ENCODE measurements at places on chromosomes 3 and 15.

DNA sequence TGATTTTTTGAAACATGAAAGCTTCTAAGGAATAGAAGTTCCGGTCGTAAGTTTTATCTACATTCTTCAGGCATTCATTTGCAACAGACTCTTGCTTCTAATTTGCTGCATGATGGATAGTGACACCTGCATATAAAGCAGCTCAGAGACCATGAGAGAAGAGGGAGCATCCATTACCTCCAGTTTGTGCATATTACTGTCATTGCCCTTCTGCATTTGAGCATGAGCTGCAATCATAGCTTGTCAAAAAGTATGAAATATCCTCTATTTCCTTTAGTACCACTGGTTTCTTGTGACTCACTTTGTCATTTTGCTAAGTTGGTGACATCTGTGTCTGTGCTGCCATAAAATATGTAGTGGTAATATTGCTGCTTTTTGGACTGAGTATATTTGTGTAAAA lies 160.1 kb upstream of the STAC start:
- no peak for DNase-seq
- H3K4me1 ChIP-seq, result no peaks in the 10 kb centered on the region
- H3K27ac ChIP-seq, result no peak overlapping the region
- H3K36me3 ChIP-seq, result no peaks in the 10 kb centered on the region

GRCh38 chr3:24261521-24261920 lies 233.1 kb downstream of the THRB start:
- H3K36me3 ChIP-seq, result no peaks in the 10 kb centered on the region
- no peak for DNase-seq
- H3K4me1 ChIP-seq, result no peaks in the 10 kb centered on the region
- no peak overlapping the region for H3K27ac ChIP-seq
- H3K4me3 ChIP-seq, result no peak overlapping the region
- H3K27me3 ChIP-seq, result no peaks in the 10 kb centered on the region

GRCh38 chr3:69385123-69385722 lies 665 bp downstream of the FRMD4B start:
- DNase-seq, result no peak
- no peak overlapping the region for H3K4me3 ChIP-seq
- peaks cover 38% of the 10 kb centered on the region for H3K27me3 ChIP-seq
- H3K36me3 ChIP-seq, result no peaks in the 10 kb centered on the region
- no peak overlapping the region for H3K27ac ChIP-seq

DNA sequence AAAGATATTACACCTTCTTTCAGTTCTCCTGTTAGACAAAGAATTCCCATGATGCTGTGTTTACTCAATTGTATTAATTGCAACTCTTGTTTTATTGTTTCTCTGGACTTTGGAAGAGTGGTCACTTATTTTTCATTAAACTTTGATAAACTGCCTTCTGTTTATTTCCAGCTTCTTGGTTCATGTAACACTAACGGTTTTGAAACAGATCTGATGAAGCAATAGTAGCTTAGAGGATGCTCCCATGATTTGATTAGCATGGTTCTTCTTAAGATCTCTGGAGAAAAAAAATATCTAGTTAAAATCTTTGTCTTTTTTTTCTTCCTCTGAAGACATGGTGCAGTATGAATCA lies 90.1 kb downstream of the FNDC3B start:
- no peak for DNase-seq
- no peak overlapping the region for H3K4me3 ChIP-seq
- H3K4me1 ChIP-seq, result peaks cover 34% of the 10 kb centered on the region

DNA sequence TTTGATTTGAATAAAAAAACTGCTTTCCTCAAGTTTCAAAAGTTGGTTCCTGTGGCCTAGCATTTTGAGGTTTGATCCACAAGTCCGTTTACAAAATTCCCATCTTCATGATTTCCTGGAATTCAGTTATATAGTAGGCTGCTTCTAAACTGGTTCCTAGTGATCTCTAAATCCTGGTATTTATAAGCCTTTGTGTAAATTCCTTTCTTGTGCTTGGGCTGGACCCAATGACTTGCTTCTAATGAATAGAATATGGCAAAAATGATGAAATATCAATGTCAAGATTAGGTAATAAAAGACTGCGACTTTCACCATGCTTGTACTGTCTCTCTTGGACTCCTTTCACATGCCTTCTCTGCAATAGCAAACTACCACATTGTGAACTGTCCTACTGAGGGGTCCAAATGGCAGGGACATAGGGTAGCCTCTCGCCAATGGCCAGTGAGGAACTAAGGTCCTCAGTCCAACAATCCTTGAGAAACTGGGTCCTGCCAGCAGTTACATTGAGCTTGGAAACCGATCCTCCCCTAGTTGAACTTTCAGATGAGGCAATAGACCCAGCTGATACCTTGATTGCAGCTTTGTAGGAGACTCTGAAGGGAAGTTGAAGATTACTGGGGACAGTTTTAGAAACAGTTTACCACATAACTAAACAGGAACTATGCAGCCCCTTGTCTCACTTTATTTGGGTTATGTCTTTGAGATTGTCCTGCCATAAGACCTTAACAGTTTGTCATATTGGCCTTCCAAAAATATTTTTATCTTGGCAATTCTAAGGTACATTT lies 303.9 kb upstream of the TBC1D5 start:
- no peaks in the 10 kb centered on the region for H3K4me1 ChIP-seq
- H3K27me3 ChIP-seq, result no peaks in the 10 kb centered on the region
- no peak overlapping the region for H3K27ac ChIP-seq
- no peaks in the 10 kb centered on the region for H3K36me3 ChIP-seq

- no peaks in the 10 kb centered on the region for H3K36me3 ChIP-seq
- H3K27me3 ChIP-seq, result no peaks in the 10 kb centered on the region
- DNase-seq, result no peak
- no peak overlapping the region for H3K4me3 ChIP-seq
- no peak overlapping the region for H3K27ac ChIP-seq
These were observed 12.6 kb downstream of the MRAS start for GRCh38 chr3:138360869-138361525.

DNA sequence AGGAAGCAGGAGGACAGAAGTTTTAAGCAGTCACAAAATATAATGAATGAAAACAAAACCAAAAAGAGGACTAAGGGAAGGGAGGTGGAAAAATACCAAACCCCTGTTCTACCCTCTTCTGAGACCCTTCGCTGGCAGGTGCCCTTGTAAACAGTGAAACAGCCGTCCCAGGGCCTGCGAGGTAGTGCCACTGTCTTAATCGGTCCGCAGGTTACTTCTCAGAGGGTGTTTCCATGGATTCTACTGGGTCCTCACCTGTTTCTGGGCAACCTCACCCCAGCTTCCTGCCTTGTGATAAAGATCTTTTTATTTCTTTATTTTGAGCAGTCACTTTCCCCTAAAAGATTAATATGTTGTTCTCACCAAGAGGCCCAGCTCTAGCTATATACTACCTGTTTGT lies 65.3 kb downstream of the SLC30A4 start:
- no peak overlapping the region for H3K4me3 ChIP-seq
- no peak for DNase-seq
- no peaks in the 10 kb centered on the region for H3K36me3 ChIP-seq
- H3K27ac ChIP-seq, result no peak overlapping the region

GRCh38 chr3:150759319-150759718 lies 3.6 kb downstream of the SIAH2 start:
- no peak overlapping the region for H3K4me3 ChIP-seq
- H3K36me3 ChIP-seq, result no peaks in the 10 kb centered on the region
- DNase-seq, result no peak
- H3K27me3 ChIP-seq, result no peaks in the 10 kb centered on the region

DNA sequence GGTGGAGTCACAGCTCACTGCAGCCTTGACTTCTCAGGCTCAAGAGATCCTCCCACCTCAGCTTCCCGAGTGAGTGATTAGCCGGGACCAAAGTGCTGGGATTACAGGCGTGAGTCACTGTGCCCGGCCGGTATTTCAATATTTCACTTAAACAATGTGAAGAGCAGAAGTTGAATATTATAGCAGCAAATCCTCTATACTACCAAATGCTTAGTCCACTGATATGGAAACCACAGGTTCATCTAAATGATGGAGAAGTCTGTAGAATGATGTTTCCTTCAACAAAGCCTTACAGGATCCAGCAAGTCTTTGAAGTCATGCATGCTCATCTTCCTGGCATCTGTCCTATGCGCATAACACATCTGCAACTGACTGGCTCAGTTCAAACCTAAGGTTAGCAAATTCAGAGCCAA lies 20.3 kb upstream of the UACA start:
- peaks cover 17% of the 10 kb centered on the region for H3K4me1 ChIP-seq
- DNase-seq, result no peak

DNA sequence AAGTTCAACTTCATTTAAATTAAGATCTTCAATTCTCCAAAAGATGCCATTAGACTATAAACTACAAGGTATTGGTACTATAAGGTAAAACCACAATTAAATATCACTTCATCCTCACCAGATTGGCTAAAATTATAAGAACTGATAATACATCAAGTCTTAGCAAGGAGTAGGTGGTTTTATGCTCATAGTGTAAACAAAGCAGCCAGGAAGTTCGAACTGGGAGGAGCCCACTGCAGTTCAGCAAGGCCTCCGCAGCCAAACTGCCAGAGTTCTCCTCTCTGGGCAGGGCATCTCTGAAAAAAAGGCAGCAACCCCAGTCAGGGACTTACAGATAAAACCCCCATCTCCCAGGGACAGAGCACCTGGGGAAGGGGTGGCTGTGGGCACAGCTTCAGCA lies 91.6 kb upstream of the SETMAR start:
- H3K36me3 ChIP-seq, result no peaks in the 10 kb centered on the region
- no peak overlapping the region for H3K27ac ChIP-seq
- no peaks in the 10 kb centered on the region for H3K27me3 ChIP-seq
- no peak overlapping the region for H3K4me3 ChIP-seq
- DNase-seq, result no peak
